ENCODE measurements at places on chromosomes 1 and 21.

DNA sequence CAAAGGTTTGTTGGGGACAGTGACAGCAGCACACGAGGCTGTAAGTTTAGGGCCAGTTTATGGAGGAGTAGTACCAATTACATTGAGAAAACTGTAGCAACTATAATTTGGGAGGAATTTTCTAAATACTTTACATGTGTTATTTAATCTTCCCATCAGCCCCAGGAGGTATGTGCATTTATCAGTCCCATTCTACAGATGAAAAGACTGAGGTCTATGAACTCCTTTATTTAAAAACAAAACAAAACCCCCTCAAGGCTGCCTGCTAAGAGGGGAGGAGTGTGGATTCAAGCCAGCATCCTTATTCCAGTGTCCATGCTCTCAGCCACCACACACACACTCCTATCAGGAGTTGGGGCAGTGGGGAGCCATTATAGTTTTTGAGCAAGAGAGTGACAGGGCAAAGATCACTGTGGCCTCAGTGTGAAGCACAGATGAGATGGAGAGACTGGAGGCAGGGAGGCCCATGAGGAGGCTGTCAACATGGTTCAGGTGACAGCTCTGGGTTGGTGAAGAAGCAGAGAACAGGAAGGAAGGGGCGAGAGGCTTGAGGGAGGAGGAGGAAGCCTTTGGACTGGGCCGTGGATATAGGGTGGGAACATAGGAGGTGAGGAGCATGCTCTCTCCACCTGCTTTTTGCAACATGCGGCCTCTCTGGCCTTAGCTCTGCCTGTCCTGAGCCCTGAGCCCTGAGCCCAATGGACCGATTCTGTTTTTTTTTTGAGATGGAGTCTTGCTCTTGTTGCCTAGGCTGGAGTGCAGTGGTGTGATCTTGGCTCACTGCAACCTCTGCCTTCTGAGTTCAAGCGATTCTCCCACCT is 9.7 kb downstream of the TNFRSF1B start:
- no peak for DNase-seq

DNA sequence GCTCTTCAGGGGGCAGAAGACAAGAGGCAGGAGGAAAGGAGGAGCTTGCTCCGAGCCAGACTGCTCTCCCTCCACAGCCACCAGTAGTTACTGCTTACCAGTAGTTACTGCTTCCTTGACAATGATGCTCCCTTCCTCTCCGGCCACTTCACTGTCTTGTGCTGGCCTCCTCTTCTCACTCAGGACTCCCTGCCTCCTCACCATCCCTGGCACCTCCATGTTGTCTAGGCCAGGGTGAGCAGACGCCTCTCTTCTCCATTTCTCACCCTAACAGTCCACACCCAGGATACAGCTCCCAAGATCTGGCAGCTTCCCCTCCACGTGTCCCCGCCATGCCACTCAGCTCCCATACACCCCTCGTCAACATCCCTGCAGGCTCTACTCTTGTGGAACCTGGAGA is 82.4 kb upstream of the TLR5 start:
- no peak for DNase-seq

DNA sequence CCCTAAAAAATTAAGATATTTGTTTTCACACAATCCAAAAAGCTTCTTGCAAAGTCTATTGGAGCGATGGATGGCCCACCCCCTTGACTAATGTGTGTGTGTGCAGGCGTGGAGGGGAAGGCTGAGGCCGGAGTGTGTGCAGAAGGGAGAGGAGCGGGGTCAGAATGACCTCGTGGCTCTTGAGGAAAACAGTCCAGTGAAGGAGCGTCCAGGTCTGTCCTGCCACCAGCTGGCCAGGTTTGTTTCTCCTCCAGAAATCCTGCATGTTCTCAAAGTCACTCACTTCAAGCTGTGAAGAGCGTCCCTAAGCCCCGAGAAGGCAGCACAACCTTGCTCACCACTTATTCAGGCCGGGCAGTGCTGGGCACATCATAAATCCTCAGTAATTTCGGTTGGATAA is 69.5 kb upstream of the SSX2IP start:
- no peak for DNase-seq

- peak; percentile 45 for DNase-seq
Observed at GRCh38 chr1:161989108-161989507, 34.6 kb downstream of the OLFML2B start.

- DNase-seq: no peak
Observed at GRCh38 chr1:53088616-53089300, 26.7 kb downstream of the PODN start.

- peak; percentile 64 for DNase-seq
Observed at GRCh38 chr1:147177611-147178380, 5.5 kb upstream of the PRKAB2 start.

- DNase-seq: peak; percentile 55
Observed at GRCh38 chr1:232316864-232317263, 313.1 kb downstream of the SIPA1L2 start.

GRCh38 chr1:59232216-59232615 is 64.7 kb upstream of the FGGY start:
- DNase-seq: no peak

GRCh38 chr1:22814176-22815042 is 103.8 kb downstream of the EPHB2 start:
- DNase-seq: no peak

- no peak for DNase-seq
Observed at GRCh38 chr1:153505576-153505975, 30.2 kb downstream of the S100A6 start.

DNA sequence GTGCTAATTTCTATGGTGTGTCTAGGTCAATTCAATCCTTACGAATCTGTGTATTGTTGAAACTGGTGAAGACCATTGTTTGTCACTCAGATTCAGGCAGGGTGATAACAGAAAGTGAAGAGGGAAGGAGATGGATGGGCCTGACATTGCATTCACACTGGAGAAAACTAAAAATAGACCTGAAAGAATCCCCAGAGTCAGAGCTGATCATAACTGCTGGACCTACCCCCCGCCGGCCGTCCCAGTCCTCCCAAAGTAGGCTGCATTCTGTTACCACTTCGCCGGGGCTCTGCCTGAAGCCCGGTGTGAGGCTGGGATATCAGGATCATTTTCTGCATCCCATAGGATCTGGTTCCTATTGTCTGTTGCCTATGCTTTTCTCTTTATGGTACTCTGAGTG is 121.1 kb downstream of the NUF2 start:
- no peak for DNase-seq

GRCh38 chr1:9665193-9665592 is 13.7 kb downstream of the PIK3CD start:
- DNase-seq: no peak

DNA sequence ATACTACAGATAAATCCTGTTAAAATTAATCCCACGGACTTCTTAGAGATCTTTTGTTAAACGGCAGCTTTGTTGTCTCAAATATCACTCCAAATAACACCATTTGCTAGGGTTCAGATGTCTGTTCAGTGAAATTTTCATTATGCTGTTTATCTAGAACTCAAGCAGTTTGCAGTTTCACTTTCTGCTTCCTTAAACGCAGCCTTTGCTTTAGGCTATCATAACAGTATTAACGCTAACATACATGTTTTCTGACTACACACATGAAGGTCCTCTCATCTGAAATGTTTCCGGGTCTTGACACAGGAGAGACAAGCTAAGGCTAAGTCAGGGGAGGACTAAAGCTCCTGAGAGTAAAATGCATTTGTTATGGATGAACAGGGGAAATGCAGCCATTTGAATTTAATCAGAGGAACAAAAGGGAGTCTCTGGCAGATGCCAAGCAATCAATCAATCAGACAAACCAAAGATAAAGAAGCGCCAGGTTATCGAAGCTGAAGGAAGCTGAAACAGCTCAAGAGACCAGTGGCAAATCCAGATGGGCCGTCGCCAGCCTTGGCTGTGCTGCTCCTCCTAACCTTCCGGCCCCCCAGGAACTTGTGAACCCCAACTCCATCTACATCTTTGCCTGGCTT is 16.9 kb downstream of the CCSAP start:
- no peak for DNase-seq

GRCh38 chr1:96362623-96363022 is 359.0 kb upstream of the PTBP2 start:
- peak; percentile 96 for DNase-seq

DNA sequence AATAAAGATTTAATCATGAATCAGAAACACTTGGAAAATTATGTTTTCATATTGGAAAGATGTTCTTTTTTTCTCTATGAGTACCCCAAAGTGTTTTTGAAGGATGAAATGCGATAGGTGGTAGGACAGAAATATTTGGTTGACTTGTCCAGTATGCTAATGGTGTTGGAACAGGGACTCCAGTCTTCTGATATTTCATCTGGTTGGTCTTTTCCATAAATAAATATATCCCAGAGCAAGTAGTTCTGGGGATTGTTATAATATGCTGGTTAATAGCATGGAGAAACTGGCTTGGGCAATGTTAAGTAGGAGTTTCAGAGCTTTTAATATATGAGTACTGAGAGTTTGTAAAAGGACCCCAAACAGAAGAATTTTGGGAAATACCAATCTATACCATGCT is 8.7 kb downstream of the PGM1 start:
- no peak for DNase-seq

DNA sequence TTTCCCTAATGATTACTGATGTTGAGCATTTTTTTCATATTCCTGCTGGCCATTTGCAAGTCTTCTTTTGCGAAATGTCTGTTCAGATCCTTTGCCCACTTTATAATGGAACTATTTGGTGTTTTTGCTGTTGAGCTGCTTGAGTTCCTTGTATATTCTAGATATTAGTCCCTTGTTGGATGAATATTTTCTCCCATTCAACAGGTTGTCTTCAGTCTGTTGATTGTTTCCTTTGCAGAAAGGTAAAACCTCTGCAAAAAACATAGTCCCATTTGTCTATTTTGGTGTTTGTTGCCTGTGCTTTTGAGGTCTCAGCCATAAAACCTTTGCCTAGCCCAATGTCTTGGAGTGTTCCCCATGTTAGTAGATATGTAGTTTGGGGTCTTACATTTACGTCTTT is 78.0 kb upstream of the GUCA2B start:
- no peak for DNase-seq

DNA sequence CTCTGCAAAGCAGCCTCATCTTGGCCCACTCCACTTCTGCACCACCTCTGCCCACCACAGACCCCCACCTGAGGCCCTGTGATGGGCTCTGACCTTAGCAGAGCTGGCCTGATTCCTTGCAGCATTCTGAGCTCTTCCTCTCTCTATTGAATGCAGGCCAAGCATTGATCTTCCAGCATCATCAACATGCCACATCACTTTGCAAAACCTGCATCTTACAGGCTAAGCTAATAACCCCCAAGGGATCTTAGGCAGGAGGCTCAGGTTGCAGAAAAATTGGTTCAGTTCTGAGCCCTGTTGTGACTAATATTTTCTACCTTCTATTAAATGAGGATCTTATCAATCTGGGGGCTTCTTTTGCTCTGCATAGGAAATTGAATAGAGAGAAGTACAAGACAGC is 78.7 kb downstream of the ATP1A1 start:
- no peak for DNase-seq

DNA sequence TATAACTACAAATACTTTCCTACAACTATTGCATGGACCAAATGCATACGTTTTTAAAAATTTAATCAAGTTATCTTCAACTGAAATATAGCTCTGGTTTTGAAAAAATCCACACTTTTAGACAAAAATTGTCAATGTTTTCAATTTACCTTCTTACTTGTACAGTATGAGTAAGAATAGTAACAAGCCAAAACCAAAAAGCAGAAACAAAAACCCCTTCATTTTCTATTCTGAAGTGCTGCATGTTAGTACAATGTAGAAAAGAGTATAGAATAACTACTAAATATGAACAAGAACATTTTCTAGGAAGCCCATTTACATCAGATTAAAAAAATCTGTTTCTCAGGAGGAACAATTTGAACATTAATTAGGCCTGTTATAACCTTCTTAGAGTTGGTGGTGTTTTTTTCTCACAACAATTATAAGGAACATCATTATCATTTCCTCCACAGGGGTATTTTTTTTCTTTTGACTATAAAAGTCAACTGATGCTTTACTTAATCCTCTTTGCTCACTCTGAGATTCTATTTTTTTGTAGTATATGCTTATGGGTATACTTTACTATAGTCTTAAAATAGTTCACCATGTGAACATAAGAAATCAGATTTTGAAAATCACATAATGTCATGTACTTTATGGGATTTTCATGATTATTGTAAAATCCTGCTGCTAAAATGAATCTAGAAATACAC is 475.4 kb downstream of the PTBP2 start:
- no peak for DNase-seq

- DNase-seq: no peak
Observed at GRCh38 chr1:12461754-12462153, 156.3 kb downstream of the DHRS3 start.

DNA sequence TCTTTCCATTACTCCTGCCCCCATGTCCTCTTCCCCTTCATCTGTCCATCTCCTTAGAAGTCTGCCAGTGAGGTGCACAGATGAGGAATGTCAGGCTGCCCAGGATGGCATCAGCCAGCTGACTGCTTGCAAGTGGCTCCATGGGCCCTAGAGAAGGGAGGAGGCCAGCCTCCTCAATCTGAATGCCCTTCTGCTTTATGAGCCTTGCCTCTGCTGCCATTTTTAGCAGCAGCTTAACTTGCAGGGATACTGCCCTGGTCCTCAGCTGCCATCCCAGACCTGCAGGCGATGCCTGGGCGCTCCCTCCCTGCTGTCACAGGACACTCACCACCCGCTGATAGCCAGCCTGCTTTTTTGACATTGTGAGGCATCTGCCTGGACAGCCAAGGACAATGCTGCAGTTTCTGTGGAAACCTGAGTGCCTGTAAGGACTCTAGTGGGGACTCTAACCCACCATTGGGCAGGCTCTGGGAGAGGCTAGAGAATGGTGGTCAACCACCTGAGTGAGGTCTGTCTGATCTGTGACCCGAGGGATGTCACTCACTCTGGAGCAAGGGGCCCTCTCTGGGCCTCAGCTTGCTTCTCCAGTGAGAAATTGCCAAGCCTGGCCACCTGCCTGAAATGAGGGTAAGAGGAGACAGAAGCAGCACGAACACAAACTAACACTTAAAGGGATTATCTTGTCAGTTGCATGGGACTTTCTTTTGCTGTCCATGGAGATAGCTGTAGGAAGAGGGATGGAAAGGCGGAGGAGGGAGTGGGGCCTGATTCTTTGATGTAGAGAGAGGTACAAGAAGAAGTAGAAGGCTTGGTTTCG is 185.0 kb downstream of the MIS18A start:
- DNase-seq: no peak

GRCh38 chr21:45432575-45433255 is 27.8 kb downstream of the COL18A1 start:
- DNase-seq: no peak

- DNase-seq: peak; percentile 75
Observed at GRCh38 chr1:168321945-168322344, 41.3 kb downstream of the TBX19 start.

- no peak for DNase-seq
Observed at GRCh38 chr1:48955774-48956173, 179.1 kb upstream of the BEND5 start.

DNA sequence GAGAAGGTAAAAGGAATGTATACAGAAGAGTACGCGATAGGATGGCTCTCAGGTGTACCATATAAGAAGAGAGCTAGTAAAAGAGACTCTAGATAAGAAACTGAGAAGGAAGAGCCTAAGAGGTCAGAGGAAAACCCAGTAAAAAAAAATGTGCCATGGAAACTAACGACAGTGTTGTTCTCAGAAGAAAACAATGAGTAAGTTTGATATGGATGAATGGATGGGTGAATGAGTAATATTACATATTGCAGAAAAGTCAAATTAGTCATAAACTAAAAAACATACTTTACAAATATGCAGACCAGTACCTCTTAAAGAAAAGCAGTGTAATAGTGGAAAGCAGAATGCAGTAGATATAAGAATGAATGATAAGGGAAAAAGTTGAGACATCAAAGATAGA is 316.2 kb downstream of the HMCN1 start:
- peak; percentile 79 for DNase-seq
